ENCODE measurements at places on chromosomes 6 and 20. TPM values are rescaled to one million over a fixed set of nuclear protein-coding genes. Genes with fewer than 3 reads are reported as not detected.

GRCh38 chr6:143283887-143284645, 166.4 kb downstream of the ADAT2 start:
- no peak for DNase-seq

DNA sequence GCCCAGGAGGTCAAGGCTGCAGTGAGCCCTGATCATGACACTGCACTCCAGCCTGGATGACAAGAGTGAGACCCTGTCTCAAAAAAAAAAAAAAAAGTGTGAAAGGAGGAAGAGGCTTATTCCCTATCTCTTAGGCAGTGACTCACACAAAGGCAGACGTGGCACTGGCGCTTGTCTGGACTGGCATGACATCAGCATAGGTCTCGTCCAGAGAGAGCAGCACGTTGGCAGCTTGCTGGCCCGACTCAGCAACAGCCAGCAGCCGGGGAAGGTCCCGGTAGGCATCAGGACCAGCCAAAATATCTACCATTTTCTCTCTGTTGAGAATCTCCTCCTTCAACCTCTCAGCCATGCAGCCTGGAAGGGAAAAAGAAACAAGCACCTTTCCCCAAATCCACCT, 14.1 kb downstream of the CDK5RAP1 start:
- DNase-seq = no peak

DNA sequence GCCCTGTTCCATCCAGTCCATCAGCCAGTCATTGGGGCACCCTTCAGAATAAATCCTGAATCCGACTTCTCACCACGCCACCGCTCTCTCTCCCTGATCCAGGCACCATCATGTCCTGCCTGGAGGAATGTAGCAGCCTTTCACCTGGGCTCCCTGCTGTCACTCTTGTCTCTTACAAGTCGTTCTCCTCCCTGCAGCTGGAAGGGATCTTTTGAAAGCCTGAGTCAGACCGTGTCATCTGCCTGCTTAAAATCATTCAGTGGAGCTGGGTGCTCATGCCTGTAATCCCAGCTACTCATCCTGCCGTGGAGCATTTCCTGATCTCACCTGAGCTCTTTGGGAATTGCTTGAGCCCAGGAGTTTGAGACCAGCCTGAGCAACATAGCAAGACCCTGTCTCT, 19.2 kb upstream of the KCNG1 start:
- DNase-seq = no peak

GRCh38 chr20:47406849-47407682, 50.6 kb upstream of the ZMYND8 start:
- DNase-seq = no peak

DNA sequence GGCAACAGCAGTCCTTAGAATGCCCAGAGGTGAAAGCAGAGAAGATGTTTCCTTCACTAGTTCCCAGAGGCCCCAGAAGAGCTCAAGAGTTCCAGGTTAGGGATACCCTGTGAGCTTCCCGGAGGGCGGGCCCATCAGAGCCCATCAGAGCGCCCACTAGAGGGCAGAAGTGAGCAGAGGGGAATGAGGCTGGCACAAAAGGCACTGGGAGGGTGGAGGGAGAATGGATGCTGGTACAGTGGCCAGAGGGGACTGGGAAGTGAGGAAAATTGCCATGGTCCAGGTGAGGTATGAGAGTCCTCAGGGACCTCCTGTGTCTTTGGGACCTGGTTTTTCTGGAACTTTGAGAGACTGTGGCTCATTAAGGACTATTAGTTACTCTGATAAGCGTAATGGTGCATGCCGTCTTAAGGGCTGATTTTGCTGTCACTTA, 57.3 kb downstream of the LINC00237 start:
- peak; percentile 61 for DNase-seq

DNA sequence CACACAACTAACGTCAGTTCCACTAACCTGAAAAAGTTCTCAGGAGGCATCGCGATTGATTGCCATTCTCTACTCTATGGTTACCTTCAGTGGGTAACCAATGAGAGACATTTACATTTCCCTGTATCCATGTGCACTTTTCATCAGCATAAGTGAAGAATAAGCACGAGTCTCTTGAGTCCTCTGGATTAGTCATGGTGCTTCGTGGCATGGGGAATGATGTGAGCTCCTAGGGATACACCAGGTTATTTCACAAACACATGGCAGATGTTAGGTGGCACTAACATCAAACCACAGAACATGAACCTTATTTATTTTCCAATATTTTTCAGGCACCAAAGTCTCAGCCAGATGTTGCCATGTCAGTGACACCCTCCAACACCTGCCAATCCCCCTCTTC, 64.0 kb downstream of the FYN start:
- DNase-seq = no peak

- DNase-seq = no peak
These were observed 5.7 kb downstream of the COMMD7 start for GRCh38 chr20:32737371-32738223.

- DNase-seq = no peak
These were observed 3.9 kb upstream of the CPNE5 start for GRCh38 chr6:36843170-36843569.

The MRPL14 gene
- 47.6 TPM for total RNA-seq

The EPB41L1 gene
- 63.7 TPM for total RNA-seq

The CLVS2 gene
- total RNA-seq = 0.16 TPM

All from testis (tissue), 5 donors.